NCI-H460 (cell line): ENCODE measurements at places on chromosomes 4 and X.

- peak; percentile 28 for DNase-seq
Measured at GRCh38 chr4:152408514-152409327, 127.2 kb downstream of the FBXW7 start.

- no peak for DNase-seq
Measured at GRCh38 chrX:78548012-78548411, 111.1 kb downstream of the RTL3 start.

GRCh38 chrX:67614423-67614822 lies 70.6 kb downstream of the AR start:
- DNase-seq = peak; percentile 45

DNA sequence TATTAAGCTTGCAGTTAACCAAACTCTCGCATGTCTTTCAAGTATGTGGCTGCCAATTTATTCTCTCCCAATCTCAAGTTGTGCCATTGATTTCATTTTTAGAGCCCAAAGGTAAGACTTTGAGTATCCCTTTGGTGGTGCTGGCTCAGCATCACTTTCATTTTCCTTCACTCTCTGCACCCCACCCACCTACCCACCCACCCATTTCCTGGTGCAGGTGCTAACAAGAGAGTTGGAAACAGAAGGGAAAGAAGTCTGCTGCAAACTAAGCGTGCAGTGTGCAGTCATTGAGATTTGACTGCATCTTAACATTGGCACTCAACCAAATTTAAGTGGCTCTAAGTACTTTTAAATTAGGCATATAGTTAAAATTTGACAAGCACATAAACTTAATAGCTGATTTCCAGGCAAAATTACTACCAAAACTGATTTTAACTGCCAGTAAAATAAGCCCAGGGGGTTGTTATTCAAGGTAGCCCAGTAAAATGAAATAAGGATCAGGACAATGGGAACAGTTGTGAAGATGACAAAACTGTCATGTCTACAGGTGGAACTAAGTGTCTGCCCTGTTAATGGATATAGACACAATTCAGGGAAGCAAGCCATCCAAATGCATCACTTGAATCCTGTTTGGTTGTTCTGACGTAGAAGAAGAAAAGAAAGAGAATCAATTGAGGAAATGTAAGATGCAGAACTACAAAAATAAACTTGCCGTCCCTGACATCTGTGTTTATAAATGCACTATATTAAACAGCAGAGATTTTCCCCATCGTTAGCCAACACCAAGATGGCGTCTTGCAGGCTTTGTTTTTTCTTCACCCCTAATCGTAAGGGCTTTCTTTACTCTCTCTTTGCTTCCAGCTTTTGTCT lies 184.2 kb downstream of the KDR start:
- DNase-seq = no peak

DNA sequence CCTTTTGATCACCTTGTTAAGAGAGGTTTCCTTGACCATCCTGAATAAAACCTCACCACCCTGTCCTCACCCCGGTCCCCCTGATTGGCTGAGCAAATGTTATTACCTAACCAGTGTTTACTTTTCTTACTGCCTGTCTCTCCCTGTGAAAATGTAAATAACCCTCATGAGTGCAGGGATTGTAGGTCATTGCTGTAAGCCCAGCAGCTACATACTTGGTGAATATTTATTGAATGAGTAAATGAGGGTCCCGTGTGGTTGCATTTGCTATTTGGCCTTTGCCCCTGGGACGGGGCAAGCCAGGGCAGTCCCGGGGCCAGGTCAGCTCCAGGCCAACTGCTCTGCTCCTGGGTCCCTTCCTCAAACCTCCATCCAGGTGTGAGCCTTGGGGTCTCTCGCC lies 55.5 kb upstream of the CLCN4 start:
- DNase-seq = no peak

DNA sequence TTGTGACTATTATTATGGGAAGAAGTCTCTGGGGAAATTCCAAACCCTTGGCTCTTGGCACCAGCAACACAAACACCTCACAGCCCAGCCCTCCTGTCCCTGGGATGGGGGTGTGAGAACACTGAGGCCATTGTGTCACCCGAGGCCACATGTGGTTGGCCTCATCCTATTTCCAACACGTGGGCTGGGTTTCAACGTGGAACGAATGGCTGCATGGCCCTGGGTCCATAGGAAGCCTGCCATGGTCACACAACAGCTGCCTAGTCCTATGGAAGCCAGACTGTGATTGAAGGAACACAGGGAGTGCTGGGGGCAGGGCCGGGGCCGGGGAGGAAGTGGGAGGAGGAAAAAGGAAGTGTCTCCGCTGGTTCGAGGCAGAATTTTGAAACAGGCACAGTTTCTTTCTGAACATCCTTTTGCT lies 10.0 kb downstream of the CLCN4 start:
- DNase-seq = no peak

- DNase-seq = no peak
Measured at GRCh38 chr4:175127314-175127713, 209.2 kb downstream of the ADAM29 start.

- DNase-seq = peak; percentile 24
Measured at GRCh38 chrX:147912093-147912801, 528 bp downstream of the FMR1 start.

DNA sequence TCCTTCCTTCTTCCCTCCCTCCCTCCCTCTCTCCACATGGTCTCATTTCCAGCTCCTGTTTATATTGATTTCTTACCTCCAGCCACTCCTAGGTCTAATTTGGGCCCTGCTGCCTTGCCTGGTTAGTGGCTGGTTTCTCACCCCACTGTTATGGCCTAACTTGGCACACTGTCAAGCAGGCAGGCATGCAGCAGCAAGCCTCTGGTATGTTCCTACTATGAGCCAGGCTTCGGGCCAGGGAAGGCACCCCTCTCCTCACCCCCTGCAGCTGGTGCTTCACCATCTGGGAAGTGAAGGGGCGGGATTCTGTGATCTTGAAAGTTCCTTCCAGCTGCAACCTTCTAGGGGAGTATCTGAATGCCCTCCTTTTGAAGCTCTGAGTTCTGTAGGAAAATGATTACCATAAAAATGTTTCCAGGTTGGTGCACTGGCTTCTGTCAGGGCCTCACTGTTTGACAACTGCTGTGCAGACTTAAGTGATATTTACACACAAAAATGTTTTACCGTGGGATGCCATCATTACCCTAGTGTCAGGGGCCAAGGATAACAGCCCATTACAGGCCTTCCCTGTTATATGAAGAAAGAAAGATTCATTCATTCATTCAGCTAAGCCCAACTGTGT lies 10.1 kb upstream of the VMA21 start:
- DNase-seq = no peak

DNA sequence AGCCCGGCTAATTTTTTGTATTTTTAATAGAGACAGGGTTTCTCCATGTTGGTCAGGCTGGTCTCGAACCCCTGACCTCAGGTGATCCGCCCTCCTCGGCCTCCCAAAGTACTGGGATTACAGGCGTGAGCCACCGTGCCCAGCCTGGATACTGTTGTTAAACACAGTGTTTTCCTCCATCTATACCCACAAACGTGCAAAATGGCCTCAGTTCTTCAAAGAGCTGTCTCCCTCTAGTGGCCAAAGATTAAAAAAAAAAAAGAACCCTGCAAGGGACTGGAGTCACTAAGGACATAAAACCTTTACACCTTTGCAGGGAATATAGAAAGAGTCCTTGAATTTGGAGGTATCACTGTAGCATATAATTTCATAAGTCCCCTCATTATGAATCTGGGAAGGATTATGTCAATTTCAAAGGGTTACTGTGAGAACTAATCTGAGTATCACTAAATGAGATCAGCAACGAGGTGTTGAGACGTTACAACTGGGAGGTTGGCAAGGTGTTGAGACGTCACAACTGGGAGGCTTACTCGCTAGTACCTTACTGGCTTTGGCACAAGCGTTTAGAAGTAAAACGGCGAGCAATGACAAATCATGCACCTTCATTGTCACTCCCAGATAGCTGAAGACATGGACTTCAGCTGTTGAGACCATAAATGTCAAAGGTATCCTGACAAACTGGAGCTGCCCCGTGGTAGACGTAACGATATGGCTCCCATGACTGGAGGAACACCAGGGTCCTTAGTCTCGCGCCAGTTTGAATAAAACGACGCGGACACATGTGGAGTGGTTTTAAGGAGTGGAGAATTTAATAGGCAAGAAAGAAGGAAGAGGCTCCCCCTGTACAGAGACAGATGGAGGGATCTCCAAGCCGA lies 33.4 kb upstream of the ENPP6 start:
- DNase-seq = peak; percentile 49

DNA sequence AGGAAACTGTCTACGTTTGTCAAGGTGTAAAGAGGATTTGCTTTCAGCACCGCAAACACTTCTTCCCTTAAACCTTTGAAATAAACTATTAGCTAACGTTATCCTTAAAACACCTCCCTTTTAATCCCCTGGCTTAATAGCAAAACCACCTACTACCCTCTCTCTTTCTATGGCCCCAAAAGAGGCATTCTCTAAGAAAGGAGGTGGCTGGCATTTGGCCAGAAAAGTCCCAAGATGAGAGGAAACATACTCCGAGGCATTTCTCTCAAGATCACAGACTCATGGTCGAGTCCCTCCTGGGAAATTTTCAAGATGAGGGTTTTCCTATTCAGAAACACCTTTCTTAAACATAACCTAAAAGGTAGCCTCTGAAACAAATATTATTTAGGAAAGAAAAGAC lies 60.6 kb upstream of the VCX3B start:
- DNase-seq = no peak

DNA sequence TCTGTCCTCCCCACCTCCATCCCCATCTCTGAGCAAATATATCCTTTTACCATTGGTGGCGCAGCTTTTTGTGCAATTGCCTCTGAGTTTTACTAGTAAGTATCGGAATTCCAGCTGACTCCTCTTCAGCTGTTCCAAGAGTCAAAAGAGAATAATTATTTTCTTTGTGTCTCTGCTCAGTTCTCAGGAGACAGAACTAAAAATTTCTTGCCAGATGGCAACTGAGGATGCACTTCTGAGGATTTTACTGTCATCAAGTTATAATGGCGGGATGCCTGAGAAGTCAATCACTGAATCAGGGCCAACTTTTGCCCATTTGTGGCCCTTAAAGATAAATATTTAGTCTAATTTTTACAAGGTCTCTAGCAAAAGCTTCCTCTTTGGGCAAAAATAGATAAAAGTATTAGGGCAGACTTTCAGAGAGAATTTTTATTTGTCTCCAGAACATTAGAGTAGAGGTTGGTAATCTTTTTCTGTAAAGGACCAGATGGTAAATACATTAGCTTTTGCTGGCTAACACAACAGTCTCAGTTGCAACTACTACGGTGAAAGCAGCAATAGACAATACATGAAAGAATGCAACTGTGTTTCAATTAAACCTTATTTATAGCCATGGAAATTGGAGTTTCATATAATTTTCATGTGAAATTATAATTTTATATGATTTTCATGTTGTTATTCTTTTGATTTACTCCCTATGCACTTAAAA lies 15.6 kb upstream of the ADGRA3 start:
- no peak for DNase-seq

GRCh38 chrX:19627533-19627932 lies 112.2 kb upstream of the MAP3K15 start:
- no peak for DNase-seq

DNA sequence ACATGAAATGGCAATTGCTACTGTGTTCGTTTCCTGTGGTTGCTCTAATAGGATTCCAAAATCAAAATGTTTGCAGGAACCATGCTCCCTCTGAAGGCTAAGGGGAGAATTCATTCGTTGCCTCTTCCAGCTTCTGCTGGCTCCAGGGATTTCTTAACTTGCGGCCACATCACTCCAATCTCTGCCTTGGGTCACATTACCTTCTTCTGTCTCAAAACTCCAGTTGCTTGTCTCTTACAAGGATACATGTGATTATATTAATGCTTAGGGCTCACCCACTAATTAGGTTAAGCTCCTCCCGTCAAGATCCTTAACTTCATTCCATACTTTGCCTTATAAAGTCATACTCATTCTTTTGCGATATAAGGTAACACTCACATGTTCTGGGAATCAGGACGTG lies 208.4 kb downstream of the RBM46 start:
- no peak for DNase-seq

GRCh38 chrX:149470955-149471354 lies 34.2 kb downstream of the IDS start:
- DNase-seq = peak; percentile 67

GRCh38 chr4:552019-552418 lies 24.1 kb downstream of the TMEM271 start:
- DNase-seq = no peak

GRCh38 chrX:12794654-12795053 lies 3.4 kb downstream of the PRPS2 start:
- DNase-seq = no peak

- DNase-seq = no peak
Measured at GRCh38 chr4:156732634-156733033, 239.0 kb downstream of the PDGFC start.

DNA sequence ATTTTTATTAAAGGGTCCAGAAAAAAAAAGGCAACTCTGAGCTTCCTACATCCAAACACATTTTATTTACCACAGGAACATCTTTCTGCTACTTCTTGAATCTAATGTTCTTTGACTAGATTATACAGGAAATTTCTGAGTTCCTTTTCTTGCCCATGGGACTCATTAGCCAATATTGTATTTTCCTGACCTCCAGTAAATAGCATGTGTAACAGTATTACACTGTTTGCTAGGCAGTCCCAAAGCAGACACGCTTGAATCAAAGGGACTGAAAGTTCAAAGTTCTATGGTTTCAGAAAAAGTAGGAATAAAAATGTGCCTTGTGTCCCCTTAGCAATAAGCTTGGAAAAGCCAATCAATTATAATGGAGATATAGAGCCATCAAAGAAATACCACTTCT lies 57.4 kb downstream of the MOSPD2 start:
- no peak for DNase-seq

GRCh38 chr4:25223802-25224375 lies 9.9 kb upstream of the PI4K2B start:
- DNase-seq = no peak

DNA sequence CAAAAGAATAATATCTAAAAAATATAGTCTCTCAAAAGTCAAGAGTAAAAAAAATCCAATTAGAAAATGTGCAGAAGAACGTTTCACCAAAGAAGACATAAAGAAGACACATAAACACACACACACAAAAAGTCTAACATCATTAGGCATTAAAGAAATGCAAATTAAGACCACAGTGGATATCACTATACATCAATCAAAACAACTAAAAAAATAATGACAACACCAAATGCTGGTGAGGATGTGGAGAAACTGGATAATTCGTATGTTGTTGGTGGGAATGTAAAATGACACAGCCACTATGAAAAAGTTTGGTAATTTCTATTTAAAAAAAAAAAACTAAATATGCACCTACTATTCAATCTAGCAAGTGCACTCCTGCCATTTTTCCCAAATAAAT lies 66.4 kb downstream of the LRBA start:
- no peak for DNase-seq
